ENCODE measurements at places on chromosomes 5 and 9. TPM values are rescaled to one million over a fixed set of nuclear protein-coding genes. Genes with fewer than 3 reads are reported as not detected.

- DNase-seq = no peak
Measured at GRCh38 chr9:125505988-125506438, 201.0 kb downstream of the MAPKAP1 start.

- DNase-seq = no peak
Measured at GRCh38 chr9:875119-875962, 33.8 kb downstream of the DMRT1 start.

DNA sequence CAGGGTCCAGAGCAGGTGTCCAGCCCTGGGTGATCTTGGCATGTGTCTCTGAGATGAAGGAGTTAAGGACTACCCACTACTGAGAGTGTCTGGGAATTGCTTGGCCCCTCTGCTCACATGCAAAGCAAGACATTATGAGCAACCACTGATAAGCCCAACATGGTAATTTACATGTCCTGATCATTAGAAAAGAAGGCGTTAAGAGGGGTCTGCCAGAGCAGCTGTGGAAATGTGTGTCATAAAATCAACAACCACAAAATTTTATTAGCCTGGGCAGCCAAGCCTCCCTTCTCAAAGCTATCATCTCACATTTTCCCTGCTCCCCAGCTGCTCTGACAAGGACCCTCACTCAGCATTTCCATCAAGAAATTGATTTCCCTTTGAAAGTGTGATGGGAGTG, 351.0 kb downstream of the SPOCK1 start:
- no peak for DNase-seq

DNA sequence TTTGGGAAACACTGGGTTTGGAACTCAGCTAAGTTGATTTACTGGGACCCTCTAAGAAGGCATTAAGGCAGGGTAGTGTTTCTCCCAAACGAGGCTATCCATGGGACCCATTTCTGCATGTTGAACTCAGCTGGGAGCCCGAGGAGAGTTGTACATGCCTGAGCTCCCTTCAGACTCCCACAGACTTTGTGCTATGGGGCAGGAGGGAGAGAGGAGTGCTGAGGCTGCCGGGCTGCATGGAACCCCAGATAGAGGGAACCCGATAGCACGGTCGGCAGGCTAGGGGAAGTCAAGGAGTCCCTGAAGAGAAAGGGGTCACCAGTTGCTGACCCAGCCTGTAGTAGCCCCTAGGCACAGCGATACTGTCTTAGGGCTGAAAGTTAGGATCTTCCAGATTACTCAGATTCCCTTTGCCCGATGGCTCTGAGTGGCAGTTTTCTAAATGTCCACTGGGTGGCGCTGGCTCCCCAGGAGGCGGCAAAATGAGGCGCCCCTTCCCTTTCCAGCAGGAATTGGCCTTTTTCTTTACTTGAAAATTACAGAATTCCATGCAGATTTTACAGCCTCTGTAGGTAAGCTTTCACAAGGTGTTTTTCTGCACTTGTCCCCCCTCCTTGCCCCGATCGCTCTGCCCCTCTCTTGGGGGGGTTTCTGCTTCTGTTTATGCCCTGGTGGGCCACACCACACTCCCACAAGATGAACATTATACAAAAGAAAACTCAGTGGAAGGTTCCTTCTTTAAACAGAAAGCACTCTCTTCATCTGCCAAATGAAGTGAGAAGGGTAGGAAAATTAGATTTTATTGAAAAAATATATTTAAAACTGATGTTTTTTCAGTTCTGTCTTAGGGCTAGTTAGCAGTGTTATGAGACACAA, 17.8 kb downstream of the NANS start:
- DNase-seq = peak; percentile 70

- DNase-seq = peak; percentile 41
Measured at GRCh38 chr5:179258922-179259730, 86.1 kb downstream of the ADAMTS2 start.

DNA sequence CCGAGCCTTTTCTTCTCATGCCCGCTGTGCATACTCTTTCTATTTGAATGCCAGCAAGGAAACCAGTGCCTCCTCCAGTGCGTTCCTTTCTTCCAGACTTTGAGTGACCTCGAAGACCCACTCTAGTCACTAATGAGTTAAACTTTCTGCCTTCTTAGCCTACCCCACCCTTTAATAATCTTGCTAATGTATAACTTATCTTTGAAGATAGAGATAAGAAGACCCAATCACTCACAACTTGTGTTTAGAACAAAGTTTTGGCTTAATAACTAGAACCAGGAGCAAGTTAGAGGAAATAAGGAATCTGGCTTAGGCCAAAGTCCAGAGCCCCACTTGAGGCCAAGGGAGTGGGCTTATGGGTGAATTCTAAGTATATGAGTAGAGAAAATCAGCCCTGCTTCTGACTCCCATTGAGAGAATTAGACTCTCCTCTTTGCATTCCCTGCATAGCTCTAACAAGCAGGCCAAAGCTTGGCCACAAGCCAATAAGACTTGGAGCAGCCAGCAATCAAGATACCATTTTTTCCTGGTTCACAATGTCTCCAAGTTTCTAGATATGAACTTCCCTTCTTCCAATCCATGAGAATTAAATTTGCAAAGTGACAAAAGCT, 181.5 kb upstream of the PIK3R1 start:
- peak; percentile 66 for DNase-seq

- DNase-seq = no peak
Measured at GRCh38 chr5:129631961-129632360, 115.9 kb upstream of the MINAR2 start.

DNA sequence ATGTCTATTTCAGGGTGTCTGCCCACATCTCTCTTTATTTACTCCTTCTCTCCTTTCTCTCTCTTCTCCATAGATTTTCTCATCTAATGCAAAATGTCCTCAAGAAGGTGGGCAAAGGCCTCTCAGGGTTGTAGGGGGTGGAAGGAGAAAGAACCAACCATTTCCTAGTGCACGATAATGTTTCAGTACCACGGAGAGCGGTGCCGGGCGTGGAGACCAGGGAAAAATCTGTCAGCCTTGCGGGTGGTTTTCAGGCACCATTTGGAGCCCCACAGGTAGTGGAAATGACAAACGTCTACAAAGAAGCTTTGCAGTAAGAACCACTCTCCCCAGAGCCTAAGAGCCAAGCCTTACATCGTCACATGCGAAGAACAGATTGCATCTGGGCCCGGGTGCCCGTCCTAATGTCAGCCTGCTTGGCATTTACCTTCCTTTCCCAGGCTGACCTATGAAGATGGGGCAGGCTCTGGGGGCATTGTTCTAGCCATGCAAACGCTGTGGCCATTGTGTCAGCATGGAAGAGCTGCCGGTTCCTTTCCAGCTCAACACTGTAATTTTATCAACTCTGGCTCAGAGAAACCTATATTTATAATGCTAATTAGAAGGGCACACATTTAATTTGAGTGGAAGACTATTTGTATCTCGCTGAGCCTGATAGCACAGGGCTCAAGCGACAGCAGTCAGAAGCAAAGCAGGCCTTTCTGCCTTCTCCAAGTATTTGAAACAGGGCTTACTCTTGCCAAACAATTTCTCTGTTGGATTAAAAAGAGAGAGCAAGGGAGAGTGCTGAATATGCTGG, 430.1 kb upstream of the WWC1 start:
- DNase-seq = no peak

GRCh38 chr9:115157245-115157674, 39.3 kb upstream of the TNC start:
- no peak for DNase-seq

- DNase-seq = no peak
Measured at GRCh38 chr5:33182986-33183385, 257.8 kb upstream of the TARS1 start.

DNA sequence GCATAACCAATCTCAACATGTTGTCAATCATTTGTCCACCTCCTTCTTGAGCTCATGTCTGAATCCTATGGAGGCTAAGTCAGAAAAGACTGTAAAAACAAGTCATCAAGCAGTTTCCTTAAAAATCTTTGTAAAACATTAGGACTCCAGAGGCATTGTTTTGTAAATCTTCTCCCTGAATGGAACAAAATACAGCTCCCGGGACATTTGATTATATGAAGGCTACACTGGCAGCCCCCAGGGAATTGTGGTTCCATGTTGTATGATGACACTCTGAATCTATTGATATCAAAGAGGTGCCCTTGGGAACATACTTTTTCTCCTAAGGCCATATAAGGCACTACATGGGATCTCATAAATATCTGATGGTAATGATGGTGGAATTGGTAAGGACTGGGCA, 83.2 kb upstream of the NUDT12 start:
- no peak for DNase-seq

DNA sequence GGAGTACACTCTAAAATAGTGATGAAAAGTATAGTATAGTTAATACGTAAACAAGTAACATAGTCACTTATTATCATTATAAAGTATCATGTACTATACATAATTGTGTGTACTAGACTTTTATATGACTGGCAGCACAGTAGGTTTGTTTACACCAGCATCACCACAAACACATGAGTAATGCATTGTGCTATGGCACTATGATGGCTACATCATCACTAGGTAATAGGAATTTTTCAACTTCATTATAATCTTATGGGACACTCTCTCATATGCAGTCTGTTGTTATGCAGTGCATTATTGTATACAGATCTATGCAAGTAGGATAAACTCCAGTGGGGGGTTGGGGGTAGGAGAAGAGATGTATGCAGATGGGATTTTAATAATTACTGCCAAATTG, 52.7 kb upstream of the ELL2 start:
- no peak for DNase-seq

GRCh38 chr9:133981589-133981957, 10.6 kb downstream of the VAV2 start:
- DNase-seq = no peak

DNA sequence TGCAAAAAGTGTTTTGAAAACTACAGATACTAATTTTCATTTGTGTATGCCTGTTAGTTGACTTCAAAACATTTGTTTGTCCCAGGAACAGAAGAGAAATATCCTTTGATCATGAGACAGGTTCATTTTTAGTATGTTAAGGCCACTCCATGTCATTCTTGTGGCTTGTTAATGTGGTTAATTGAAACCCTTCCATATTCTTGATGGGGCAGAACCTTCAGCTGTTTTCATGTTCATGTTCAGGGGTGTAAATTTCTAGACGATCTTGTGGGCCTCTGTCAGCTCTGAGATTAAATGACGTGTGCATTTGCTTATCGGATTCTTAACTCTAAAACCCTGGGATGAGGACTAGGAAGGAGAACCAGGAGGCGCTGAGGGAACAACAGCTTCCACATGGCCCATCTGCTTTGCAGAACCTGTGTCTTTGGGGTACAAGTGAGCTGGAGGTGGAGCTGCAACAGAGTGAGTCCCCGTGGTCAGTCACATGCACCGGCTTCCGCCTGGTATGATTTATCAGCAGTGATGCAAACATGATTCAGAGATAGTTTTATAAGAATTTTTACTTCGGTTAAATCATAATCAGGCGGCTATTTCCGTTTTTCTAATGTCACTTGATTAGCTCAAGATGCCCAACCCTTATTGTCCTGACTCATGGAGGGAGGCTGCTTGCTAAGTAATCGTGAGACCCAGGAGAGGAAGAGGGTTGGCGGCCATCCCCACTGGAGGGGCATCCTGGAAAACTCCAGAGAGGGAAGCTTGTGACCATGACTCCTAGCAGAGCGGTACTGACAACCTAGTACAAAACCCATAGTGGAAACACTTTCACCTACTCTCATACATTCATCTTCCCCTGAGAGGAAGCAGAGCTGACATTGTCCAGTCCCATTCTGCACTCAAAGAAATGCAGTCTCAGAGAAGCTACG, 138.4 kb downstream of the C9orf152 start:
- no peak for DNase-seq

DNA sequence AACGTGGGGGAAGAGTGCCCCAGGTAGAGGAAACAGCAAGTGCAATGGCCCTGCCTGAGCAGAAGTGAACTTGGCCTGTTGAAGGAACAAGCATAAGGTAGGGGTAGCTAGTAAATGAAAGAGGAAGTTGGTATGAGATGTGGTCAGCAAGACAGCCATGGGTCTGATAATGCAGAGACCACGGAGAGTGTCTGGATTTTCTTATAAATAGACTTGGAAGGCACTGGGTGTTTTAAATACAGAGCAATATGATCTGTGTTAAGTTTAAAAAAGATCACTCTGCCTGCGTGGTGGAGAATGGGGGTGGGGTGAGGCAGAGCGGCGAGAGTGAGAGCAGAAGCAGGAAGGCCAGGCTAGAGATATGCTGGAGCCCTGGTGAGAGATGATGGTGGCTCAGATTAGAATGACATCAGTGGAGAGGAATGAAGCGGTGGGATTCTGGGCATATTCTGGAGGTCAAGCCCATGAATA, 4.2 kb downstream of the ADAM19 start:
- DNase-seq = no peak

DNA sequence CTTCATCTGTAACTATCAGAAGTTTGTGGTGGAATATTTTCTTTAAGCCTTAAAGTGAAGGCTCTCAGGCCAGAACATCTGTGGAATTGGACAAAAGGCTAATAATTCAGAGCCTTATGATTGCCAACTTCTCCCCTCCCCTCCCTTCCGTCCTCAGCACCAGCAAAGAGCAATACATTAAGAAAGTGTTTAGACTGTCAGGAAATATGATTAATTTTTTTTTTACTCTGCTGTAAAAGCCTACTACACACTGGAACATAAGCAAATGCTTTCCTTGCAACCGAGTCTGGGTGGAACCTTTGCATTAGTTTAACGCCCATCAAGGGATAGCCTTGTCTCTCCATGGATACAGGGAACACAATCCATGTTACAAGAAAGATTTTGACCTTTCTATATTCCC, 110.3 kb upstream of the TARS1 start:
- DNase-seq = no peak

GRCh38 chr5:143222287-143223231, 180.9 kb downstream of the NR3C1 start:
- no peak for DNase-seq

Gene NMUR2
- total RNA-seq = not detected

Gene PITX1
- 20.6 TPM for total RNA-seq

Gene CDH9
- not detected for total RNA-seq

Gene SOWAHA
- total RNA-seq = 6.8 TPM

Gene IL11RA
- 19.4 TPM for total RNA-seq

Gene ADAM19
- 17.4 TPM for total RNA-seq

Gene SLC34A1
- not detected for total RNA-seq

Gene PCDHGC3
- 52.6 TPM for total RNA-seq

Gene PCDHB15
- total RNA-seq = 4.3 TPM

Gene MCTP1
- total RNA-seq = 35.8 TPM

Gene TMEM215
- total RNA-seq = not detected

All from ureter (tissue), 1 donor.